Activated T-cell treated with anti-CD3 and anti-CD28 coated beads, Interleukin-2, amount 50 U/mL, for 1 hour (primary cell): ENCODE measurements at places on chromosomes 5 and 9.

DNA sequence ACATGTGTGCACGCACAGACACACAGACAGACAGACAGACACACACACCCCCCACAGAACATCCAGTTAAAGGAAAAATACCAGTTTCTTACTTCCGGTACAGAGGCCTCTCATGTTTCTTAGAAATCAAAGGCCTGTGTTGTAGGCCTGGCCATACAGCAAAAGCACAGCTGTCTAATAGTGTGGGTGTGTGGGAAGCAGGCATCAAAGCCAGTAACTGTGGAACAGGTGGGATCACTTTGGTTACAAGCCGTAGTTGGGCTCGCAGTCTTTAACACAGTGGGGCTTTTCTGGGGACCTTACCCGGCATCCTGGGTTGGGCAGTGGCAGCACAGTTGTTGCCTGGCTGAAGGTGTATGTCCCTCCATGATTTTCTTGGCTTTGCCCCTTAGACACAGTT, 55.2 kb downstream of the FBXL7 start:
- DNase-seq = no peak

DNA sequence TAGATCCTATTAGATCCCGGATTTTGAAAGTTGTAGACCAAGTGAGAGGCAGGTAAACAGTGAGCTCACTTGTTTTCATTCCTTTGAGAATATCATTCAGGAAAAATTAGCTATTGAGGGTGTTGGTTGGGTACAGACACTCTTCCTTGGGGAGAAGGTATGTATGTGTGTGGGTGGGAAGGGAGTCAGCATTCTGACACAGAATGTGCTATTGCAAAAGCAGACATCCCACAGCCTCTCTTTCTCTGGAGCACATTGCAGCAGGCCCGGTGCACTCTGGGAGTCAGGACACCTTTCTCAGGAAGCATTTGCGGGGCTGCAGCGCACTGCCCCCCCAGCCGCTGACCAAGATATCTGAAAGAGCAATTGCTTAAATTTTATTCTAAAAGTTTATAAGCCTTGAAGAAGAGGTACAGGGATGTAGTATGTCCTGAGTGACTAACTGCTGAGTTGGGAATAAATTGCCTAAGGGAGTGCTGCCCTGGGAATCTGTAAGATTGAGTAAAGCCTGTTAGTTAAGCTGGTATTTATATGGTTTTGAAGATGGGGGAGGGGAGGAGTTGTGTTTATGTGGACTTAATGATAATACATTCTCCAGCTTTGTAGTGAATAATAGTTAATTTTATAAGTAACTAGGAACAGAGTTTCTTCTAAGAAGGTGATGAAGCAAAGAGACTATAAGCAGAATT, 5.2 kb downstream of the TNFAIP8 start:
- DNase-seq = no peak

DNA sequence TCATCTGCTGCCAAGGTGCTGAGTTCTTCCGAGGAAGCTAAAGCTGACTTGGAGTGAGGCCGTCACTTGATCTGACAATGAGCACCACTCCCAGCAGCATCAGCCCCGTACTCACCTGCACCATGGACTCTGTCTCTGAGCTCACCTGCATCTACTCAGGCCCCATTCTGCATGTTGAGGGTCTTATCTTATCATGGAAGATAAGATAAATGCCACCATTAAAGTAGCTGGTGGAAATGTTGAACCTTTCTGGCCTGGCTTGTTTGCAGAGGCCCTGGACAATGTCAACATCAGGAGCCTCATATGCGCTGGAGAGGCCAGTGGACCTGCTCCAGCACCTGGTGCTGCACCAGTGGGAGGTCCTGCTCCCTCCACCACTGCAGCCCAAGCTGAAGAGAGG, 35.0 kb upstream of the HMGCS1 start:
- no peak for DNase-seq

GRCh38 chr5:121899346-121899745, 47.7 kb downstream of the FTMT start:
- DNase-seq = no peak

- DNase-seq = no peak
Measured at GRCh38 chr5:137442660-137443059, 56.5 kb downstream of the SPOCK1 start.

- no peak for DNase-seq
Measured at GRCh38 chr5:74310997-74311930, 329.3 kb downstream of the ENC1 start.

DNA sequence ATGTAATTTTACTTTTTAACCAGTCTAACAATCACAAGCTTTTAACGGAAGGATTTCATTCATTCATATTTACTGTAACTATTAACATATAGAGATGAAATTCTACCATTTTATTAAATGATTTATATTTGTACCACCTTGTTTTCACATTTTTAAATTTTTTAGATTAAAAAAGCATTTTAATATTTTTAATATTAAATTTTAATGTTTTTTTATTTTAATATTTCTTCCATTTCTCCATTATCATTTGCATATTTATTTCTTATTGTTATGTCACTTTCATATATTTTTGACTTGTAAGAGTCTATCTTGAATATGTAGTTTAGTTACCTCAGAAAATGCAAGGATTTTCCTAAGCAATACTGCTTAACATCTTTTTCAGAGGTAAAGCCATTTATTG, 1034.0 kb upstream of the PTPRD start:
- DNase-seq = no peak

GRCh38 chr5:128193665-128194390, 110.3 kb downstream of the SLC12A2 start:
- no peak for DNase-seq

DNA sequence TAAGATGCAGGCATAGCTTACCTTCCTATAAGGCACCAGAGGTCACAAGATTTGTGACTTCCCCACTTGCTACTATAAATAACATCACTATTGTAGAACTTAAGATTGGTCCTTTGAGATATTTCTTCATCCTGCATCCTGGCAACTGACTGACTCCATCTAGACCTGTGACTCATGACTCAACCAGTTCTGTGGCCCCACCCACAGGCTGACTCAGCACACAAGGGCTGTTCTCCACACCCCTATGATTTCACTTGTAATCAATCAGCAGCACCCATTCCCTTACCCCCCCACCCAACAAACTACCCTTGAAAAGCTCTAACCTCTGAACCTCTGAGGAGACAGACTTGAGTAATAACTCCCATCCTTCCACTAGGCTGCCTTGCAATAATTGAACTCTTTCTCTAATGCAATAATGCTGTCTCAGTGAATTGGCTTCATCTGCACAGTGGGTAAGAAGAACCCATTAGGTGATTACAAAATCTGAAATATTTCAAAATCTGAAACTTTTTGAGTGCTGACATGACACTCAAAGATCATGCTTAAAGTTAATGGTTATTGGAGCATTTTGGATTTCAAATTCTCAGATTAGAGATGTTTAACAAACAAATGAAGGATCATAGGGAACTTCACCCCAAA, 296.7 kb downstream of the ARL15 start:
- no peak for DNase-seq

GRCh38 chr9:135126451-135127187, 39.2 kb downstream of the OLFM1 start:
- no peak for DNase-seq

DNA sequence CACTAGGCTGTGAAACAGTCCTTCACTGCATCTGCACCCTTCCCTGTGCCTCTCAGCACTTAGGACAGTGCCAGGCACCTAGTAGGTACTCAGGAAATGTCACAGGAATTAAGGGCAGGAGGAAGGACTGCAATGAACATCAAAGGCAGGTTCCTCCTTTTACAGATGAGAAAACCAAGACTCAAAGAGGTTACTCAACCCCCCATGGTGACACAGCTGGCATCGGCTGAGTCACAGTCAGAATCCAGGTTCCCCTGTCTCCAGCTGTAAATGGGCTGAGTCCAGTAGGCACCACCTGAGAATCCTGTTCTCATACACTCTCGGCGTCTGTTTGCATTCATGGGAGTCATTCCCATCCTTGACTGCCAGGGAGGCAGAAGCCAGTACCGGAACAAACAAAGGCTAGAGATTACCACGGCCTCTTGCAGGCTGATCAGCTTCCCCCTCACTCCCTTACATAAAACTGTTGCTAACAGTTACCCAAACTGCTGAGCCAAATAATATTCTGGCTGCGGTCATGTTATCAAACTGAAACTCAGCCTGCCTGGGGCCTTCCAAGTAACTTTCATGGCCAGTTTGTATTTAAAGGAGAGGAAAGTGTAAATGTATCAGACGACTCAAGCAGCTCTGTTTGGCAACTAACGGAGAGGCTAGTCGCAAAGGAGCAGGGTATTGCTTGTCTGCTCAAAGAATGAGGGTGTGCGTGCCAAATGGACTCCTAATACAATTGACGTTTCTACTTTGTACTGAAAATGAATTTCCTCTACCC, 201.7 kb downstream of the PAPPA start:
- DNase-seq = no peak

GRCh38 chr9:134500931-134501760, 140.5 kb upstream of the COL5A1 start:
- peak; percentile 4 for DNase-seq

GRCh38 chr5:77641963-77642737, 3.6 kb upstream of the OTP start:
- no peak for DNase-seq

GRCh38 chr5:172875505-172876279, 41.6 kb downstream of the ERGIC1 start:
- DNase-seq = no peak

DNA sequence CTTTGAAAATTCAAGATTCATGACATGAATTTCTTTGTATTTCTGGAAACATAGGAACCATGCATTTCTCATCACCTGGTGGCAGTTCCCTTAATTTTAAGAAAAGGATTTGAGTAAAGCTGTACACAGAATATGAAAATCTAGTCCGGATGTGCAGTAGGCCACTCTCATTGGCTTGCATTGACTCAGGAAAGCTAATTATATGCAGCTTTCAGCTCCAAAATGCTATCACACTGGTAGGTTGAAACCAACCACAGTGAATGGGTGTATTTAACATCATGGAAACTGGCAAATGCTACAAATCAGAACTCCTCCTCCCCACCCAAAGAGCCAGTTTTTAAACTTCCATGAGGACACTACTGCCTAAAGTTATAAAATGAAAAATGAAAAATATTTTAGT, 161.6 kb upstream of the FBXL17 start:
- DNase-seq = no peak

GRCh38 chr5:8462565-8462964, 593.6 kb downstream of the MTRR start:
- DNase-seq = no peak

DNA sequence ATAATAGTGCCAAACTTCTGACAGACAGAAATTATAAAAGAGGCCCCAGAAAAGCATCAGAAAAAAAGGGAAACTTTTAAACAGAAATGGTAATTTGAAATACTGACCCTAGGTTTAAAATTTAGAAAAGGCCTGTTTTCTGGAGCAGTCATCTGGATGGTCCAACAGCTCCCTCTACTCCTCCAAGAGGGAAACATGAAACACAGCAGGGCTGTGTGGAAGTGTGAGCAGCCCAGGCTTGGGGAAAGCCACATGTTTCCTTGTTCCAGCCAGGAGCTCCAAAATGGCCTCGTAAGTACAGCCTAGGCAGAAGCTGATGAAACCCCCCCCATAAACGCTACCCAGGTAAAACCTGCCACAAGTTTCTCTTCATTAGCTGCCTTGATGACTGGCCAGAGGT, 499.3 kb upstream of the ADAMTS16 start:
- DNase-seq = no peak

GRCh38 chr5:56123531-56124243, 109.4 kb downstream of the ANKRD55 start:
- DNase-seq = no peak

DNA sequence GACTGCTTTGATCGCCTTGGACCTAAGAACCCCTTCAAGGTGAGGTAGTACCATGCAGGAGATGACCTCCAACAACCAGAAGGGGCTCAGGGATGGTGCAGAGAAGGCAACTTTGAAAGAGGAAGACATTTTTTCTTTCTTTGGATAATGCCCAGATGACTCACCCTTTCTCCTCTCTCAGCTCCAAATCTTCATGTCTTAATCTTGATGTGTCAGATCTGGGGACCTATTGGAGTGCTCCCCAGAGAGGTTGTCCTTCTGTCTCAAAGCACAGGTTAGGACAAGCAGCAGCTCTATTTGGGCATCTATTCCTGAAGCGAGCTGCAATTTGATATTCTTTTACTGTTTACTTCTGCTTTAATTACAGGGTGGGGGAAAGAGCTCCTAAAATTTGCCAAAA, 229.9 kb upstream of the MAP3K1 start:
- DNase-seq = no peak

DNA sequence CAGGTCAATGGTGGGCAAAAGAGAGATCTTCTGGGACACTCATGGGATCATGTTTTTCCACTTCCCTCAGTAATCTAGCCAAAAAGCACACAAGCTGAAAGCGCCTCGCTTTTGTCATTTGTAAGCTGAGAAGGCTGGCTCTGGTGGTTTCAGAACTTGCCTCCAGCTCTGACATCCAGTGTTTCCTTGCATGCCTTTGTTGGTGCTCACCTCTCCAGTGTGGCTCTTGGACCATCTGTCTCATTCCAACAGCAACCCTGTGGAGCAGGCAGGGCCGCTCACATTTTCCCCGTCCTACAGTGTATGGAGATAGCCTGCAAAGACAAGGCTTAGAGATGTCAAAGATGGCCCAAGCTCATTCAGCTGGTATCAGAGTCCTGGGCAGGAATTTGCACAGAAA, 160.8 kb upstream of the KLF4 start:
- DNase-seq = no peak

- DNase-seq = no peak
Measured at GRCh38 chr5:56464935-56465768, 232.0 kb upstream of the ANKRD55 start.

GRCh38 chr9:127122176-127123063, at the start of gene ANGPTL2:
TSS of gene ANGPTL2 (minus strand) at chr9:127122635. CDS start at chr9:127108731, 13,904 bp downstream.
- DNase-seq = no peak

GRCh38 chr5:34563931-34564709, 92.0 kb upstream of the RAI14 start:
- no peak for DNase-seq

DNA sequence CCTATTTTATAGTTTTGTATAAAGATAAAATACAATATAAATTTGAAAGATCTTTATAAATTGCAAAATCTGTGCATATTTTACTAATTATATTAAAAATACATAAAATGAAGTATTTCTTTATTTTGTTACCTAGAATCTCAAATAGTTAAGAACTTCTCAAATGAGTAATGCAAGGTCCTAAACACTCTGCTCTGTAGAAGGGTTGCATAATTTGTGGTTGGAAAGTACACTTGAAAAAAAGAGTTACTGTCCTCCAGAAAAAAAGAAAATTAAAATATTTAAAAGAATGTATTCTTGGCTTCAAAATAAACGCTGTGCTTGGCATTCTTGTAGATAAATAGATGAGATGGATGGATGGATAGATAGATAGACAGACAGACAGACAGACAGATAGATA, 428.8 kb upstream of the CDH6 start:
- no peak for DNase-seq

DNA sequence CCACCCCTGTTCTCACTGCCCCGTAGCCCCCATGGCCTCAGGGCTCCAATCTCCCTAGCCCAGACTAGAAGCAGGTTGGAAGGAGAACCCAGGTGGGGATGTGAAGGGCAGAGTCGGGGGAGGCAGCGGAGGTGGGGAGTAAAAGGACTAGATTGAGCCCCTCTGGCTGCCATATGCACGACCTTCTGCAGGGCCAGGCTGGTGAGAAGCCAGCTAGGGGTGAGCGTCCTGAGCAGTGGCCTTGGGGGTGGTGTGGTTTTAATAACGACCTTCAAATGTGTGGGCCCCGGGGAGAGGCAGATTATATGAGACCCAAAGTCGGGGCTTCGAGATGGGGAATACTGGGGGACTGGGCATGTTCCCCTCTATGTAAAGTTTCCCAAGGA, 139.5 kb downstream of the C9orf50 start:
- no peak for DNase-seq

- DNase-seq = no peak
Measured at GRCh38 chr9:130336885-130337284, 71.3 kb downstream of the HMCN2 start.

GRCh38 chr5:81948349-81948748, 23.5 kb upstream of the ATG10 start:
- DNase-seq = no peak
